Ecto neural progenitor cell (in vitro differentiated cells): ENCODE measurements at places on chromosomes 2 and 18.

- DNase-seq: no peak
These were observed 246.9 kb downstream of the GLI2 start for GRCh38 chr2:120982598-120982997.

DNA sequence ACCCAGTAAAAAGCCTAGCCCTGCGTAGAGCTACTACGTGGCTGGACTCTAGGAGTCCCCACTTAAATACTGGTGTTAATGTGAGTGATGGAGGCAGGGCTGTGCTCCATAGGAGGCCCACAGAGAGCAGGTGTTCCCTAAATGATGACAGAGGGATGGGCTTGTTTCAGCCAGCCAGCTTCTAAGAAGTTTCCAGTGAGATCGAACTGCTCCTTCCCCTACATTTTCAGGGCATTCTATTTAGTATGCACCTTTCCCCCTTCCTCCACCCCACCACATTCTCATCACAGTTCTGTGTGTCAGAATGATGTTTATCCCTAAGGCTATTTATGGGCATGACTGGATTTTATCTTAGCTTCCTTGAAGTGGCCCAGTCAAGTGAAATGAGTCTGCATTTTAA lies 213.0 kb downstream of the TRIB2 start:
- no peak for DNase-seq

- no peak for DNase-seq
These were observed 20.9 kb downstream of the PHLPP1 start for GRCh38 chr18:62736077-62736855.

- no peak for DNase-seq
These were observed 89.7 kb downstream of the CRIM1 start for GRCh38 chr2:36445185-36445866.

DNA sequence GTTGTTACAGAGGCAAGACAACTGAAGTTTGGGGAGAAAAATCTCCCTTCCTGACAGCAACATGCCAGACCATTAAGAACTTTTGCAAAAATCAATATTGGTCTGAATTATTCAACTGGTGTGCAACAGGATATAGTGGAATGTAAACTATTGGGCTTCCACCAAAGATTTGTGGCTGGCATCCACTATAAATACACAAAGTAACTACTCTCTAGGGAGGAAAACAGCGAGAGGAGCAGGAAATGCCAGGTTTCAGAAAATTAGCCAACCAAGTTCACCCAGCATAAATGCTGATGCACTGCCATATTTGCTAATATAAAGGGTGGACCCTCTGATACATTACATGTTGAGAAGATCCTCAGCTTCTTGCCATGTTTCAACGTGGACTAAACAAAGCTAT lies 267.6 kb upstream of the LYPD1 start:
- DNase-seq: no peak

DNA sequence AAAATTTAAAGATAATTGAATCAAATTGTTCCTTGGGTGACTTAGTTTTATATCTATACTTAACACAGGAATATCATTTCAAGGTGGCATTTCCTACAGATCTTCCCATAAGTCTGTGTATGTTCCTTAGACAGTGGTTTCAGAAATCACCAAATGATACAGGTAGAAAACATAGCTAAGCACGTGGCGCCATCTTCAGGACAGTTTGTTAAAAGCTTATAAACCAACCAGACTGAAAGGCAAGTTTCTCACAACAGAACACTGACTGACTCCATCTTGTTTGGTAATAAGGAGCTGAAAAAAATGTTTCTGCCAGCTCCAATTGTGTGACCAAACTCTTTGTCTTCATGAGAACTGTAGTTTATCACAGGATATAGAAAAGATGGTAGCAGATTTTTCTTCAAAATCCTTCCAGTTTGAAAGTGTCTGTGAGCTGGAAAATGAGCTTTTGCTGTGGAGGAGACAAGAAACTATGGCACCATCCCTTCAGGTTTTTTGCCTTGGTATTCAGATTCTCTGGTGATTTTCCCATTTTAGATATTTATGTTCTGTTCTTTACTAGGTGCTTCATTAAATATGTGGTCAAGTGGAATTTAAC lies 34.8 kb upstream of the NEUROD1 start:
- peak; percentile 71 for DNase-seq

DNA sequence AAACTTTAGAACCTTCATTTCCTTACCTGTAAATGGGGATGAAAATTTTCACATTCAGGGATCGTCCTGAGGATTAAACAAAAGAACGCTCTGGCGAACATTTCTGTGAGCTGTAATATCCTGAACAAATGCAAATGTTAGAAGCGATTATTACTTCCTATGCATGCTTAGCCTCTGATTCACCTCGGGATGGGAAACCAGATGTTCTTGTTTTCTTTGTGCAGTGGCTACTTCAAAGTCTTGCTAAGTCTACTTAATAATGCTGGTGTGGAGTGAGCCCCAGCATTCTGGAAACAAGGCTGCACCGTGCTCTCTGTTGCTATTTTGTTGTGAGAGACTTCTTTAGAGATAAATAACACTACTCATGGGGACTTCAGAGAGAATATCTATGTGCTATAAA lies 119.1 kb upstream of the PELI1 start:
- no peak for DNase-seq

- DNase-seq: peak; percentile 58
These were observed 568 bp downstream of the RAB31 start for GRCh38 chr18:9708434-9709303.

- no peak for DNase-seq
These were observed 9.4 kb upstream of the MOB1A start for GRCh38 chr2:74188018-74188601.

GRCh38 chr2:186726938-186727337 lies 33.1 kb downstream of the FAM171B start:
- DNase-seq: no peak

GRCh38 chr2:15163326-15163725 lies 397.8 kb downstream of the NBAS start:
- no peak for DNase-seq

- no peak for DNase-seq
These were observed 19.7 kb upstream of the DCTN1 start for GRCh38 chr2:74399785-74400184.

DNA sequence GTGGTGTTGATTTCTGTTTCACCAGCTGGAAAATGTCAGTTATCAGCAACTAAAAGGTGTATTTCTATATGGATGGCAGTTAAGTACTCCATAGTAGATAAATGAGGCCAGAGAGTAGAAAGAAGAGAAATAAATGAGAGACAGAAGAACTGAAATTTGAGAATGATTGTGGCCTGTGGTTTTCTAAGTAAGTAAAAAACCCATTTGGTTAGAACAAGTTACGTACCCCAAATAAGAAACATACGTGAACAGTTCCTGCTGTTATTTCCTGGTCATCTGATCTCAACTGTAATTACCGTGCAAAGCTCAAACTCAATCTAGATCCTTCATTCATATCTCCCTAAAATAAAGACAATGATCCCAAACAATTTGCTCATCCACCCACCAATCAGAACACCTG lies 181.3 kb downstream of the PID1 start:
- no peak for DNase-seq

DNA sequence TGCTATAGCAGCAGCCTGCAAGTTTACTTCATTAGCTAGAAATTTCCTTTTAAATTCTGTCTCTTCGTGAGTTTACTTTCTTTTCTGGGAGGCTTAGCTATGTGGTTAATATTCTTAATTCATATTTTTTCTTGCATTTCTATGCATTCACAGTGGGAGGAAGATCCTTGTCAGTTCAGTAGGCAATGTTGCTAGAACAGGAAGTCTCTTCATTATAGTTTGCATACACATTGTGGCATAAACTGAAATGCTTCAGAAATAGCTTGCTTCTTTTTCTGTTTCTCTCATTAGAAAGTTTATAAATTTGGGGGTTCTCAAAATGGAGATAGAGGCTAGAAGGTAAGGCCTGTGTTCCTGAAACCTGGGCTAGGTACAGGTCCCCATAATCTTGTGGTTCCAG lies 8.1 kb upstream of the ARHGAP15 start:
- no peak for DNase-seq

GRCh38 chr18:69400976-69401225 lies 213 bp downstream of the DOK6 start:
- DNase-seq: no peak

DNA sequence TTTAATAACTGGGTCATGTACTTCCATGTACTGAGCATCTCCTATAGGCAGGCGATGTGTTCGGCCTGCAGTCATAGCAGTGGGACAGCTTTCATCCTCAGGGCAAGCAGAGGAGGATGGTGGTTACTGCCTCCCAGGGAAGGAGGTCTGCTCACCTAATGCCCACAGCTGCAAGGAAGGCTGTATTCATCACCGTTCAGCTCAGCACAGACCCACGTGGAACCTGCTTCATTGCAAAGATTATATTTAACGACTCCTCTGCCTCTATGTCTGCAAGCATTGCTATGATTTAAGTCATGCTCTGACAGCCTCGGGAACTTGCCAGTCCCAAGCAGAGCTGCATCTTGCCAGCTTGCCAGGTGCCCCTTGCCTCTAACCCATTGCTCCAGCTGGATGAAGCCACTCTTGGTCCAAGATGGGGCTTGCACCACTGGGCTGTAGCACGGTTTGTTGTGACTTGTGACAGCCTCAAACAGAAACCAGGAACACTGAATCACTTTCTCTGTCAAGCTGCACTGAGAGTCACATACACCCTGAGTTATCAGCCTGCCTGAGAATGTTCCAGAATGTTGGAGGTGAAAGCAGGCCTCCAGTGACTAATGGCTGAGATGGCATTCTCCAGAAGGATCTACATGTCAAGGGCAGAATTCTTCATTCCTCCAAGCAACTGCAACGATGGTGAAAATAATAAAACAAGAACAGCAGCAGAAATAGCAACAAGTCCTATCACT lies 651.1 kb upstream of the ID2 start:
- peak; percentile 24 for DNase-seq

GRCh38 chr2:224688997-224689396 lies 27.2 kb downstream of the CCDC195 start:
- no peak for DNase-seq

DNA sequence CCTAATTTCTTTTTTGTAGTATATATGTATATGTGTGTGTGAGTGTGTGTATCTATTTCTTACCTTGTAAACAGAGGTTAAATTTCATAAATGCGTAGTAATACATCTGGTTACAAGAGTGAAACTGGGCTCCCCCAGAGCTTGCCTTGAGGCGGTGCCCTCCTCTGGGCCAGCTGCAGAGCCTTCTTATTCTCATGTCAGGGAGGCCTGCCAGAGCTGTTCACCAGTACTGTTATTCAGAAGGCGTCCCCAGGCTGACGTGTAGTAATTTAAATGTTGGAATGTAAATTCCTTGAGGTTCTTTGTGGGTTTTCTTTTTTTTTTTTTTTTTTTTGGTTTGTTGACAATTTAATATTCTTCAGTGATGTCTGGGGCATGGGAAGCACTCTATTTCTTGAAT lies 11.2 kb downstream of the COPS8 start:
- DNase-seq: no peak

DNA sequence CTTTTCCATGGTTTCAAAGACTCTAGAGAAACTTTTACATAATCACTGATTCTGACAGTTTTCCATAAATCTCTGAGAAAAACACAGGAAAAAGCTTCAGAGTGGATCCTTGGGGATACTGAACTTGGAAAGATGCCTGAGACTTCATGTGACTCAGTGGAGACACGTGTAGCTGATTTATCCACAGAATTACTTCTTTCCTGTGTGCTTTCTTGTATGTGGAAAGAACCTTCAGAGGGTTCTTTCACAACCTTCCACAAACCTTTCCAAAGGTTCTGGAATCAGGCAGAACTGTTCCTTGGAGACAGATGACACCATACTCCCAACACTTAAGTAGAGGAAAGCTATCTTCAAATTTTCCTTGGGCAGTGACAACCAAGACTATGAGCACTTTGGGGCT lies 207.2 kb downstream of the RND3 start:
- no peak for DNase-seq

- no peak for DNase-seq
These were observed 24.0 kb downstream of the LYPD6B start for GRCh38 chr2:149062531-149062930.

DNA sequence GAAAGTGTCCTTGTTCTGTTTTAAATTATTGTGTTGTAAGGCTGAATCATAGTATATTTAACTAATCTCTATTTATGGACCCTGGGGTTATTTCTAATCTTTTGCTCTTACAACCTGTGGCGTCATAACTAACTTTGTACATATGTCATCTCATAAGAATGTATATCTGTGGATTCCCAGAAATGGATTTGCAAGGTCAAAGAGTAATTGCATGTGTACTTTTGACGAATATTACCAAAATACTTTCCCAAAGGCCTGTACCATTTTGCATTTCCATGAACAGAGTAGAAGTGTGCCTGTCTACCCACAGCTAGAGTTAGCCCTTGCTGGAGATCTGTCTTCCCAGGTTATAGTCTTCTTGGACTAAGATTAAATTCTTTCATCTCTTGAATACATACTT lies 42.8 kb downstream of the SEMA4F start:
- DNase-seq: no peak

GRCh38 chr2:223566396-223566795 lies 35.8 kb downstream of the SCG2 start:
- DNase-seq: no peak

GRCh38 chr18:67001052-67001451 lies 397.2 kb upstream of the CDH19 start:
- DNase-seq: no peak

GRCh38 chr2:98385050-98385699 lies 38.9 kb downstream of the CNGA3 start:
- peak; percentile 83 for DNase-seq

DNA sequence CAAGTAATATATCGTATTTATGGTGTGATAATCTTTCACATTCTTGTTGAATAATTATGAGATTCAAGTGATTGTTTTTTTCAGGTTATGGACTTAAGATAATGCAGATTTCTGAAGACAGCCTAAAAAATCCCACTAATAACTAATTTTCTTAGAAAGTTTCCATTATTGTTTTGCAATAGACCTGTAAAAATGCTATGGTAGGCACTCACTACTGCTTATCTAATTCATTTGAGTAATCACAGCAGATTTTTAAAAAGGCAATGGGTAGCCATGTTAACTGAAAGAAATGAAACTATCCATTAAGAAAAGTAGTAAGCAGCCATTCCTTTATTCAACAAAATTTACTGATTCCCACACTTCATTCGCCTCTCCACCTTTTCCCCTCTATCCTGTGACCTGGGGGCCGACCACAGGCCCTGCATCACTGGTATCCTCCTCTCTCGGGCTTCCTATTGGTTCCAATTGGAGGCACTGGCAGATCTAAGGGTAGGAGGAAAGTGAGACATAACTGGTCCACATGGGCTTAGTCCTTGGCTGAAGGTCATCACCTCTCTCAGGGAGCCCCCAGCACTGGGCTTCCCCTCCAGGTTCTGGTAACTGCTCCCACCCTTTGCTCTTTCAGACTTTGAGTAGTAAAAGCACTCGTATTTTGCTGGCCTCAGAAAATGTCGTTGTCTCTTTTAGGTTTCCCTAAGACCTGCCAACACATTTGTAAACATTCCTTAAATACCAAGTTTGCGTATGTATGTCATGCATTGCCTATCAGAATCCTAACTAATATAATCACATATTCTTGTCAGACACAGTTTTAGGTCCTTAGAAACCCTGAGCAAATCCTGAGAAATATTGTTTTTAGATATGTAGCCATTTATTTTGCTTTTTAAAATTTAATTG lies 18.5 kb downstream of the RBMS1 start:
- no peak for DNase-seq

DNA sequence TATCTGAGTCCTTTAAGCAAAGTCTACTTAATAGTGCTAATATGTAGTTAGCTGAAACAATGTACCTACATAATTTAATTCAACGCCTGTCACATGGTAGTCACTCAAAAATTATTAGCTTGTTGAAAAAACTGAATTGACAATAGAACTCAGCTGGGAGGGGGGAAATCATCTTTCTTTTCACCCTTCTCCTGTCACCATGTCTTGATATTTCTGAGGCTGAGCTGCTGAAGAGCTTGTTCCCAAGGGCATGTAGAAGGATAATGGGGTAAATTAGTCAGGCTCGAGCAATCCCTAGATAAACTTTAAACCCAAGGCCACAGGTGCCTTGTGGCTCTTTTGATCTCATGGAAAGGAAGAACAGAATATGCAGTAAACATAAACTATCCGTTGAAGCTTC lies 339.6 kb upstream of the LRATD1 start:
- no peak for DNase-seq
